ENCODE measurements at places on chromosomes 11 and 22.

DNA sequence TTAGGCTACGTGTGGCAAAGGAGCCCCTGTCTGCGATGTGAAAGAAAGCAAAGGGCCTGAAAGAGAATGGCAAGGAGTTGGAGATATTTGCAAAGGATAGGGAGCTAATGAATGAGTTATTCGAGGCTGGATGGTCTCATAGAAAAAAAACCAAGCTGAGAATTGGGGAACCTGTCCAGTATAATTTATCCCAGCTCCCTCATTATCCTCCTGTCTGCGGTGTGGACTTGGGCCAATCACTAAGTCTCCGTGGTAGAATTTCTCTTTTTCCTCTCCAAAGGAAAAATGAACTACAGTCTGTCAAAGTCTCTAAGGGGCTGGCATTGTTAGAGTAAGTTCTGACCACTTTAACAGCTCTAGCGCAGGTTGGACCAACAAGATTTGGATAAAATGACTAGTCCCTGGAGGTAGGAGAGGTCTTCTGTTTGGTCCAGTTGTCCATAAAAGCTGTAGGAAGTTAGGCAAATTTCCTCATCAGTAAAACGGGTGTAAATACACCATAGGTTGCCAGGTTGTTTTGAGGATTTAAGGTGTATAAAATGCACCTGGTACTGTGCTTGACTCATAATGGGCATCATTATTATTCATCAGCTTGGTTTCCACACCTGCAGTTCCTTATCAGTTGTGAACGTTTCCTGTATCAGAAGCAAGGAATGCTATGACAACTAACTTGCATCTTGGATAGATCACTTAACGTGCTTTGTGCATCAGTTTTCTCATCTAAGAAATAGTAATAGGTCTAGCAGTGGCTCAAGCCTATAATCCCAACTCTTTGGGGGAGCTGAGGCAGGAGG is 10.3 kb upstream of the CDON start:
- no peak for DNase-seq

DNA sequence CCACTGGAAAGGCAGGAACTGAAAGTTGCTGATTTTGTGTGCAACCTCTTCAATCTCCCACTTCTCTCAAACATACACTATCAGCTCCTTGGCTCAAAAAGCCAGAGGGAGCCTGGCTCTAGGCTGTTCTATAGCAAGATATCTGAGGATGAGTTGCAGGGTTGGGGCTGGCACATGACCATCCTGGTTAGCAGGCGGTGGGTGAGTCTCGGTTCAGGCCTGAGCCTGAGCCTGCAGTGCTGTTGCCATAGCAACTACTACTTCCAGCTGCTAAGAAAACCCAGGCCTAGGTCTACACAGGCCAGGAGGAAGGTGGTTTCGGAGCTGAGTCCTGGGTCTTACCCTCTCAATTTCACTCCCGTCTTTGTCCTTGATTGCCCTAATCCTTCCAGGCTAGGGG is 39.0 kb downstream of the CWC15 start:
- DNase-seq = no peak

DNA sequence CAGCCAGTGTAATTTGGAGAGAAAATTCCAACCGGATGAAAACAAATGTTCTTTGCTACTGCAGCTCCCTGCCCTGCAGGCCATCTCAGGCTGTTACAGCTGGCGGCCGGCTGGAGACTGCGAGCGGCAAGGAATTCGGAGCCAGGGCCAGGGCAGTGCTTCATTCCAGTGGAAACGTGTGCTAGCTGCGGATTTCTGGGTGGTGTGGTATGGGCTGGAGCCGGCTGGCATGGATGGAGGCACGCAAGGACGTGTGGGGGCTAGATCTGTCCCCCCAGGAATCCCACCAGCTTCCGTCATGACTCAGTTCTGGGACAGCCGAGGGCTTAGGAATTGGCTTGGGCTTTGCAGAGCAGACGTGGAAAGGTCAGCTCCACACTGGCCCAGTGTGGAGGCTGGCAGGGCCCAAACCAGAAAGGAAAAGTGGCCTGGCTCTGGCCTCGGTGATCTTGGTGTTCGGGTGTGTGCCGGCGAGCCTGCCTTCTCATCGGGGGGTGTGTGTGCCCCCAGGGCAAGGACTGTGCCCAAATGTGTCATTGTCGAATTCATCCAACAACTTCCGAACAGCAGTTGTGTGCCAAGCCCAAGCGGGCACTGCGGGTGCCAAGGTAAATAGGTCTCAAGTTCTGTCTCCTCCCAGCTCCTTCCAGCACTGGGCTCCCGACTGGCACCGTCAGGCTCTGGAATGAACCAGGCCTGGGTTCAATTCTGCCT is 48.1 kb upstream of the SHISAL1 start:
- no peak for DNase-seq

- DNase-seq = no peak
Measured at GRCh38 chr11:12312132-12312531, 65.2 kb upstream of the PARVA start.

DNA sequence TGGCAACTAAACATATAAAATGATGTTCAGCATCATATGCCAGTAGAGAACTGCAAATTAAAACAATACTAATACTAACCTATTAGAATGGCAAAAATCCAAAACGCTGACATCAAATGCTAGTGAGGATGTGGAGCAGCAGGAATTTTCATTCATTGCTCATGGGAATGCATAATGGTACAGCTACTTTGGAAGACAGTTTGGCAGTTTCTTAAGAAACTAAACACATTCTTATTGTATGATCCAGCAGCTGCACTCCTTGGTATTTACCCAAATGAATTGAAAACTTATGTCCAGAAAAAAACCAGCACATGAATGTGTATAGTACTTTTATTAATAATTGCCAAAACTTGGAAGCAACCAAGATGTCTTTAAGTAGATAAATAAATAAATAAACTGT is 258.0 kb downstream of the TENM4 start:
- no peak for DNase-seq

DNA sequence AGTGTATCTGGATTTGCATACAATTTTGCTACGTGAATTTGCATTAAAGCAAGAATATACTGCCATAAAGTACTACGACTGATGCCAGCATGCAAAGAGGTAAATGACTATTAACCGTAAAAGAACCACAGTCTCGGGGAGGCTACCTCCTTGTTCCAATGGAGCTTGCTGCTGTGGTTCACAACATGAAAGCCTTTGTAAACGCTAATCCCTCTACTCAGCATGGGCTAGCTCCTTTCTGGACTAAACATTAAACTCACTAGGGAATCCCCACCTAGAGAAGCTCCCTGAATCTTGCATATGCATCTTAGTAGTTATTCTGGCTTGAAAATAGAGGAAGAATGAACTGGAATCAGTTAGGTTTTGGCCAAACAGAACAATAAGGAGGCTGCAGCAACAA is 60.5 kb upstream of the ARHGAP32 start:
- DNase-seq = no peak

- DNase-seq = no peak
Measured at GRCh38 chr11:128519338-128519737, 68.0 kb downstream of the ETS1 start.

GRCh38 chr11:34349882-34350281 is 7.9 kb downstream of the ABTB2 start:
- no peak for DNase-seq

All from stimulated activated CD4-positive, alpha-beta T cell treated with anti-CD3 and anti-CD28 coated beads, Interleukin-12 subunit alpha, Interleukin-12 subunit beta, amount 100 ng/mL, for 48 hours (primary cell).